ENCODE measurements at places on chromosomes 6 and 20. TPM values are rescaled to one million over a fixed set of nuclear protein-coding genes. Genes with fewer than 3 reads are reported as not detected.
A peak's percentile ranks its signal among the peaks of the same experiment; 100 is the strongest.

Gene MEA1
- total RNA-seq = 102 TPM

DNA sequence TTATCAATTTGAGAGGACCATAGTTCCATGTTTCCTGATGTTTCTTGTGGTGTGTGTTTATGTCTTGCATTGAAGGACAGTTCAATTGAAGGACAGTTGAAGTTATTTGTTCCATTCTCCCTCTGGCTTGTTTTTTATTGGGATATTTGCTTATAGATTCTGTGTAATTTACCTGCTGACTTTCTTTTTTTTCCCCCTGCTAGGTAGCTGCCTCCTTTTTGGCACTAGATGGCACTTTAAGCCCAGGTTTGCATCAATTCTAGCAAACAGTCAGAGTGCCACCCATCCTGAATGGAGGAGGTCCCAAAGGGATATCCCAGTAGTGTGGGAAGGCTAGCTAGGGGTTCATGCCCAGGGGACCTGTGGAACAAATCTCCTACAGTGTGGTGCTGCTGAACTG lies 78.1 kb downstream of the CFAP61 start:
- no peak overlapping the region for H3K27ac ChIP-seq
- no peaks in the 10 kb centered on the region for H3K27me3 ChIP-seq
- H3K4me1 ChIP-seq = no peaks in the 10 kb centered on the region

Gene HLA-DRB1
- 6.7 TPM for total RNA-seq

DNA sequence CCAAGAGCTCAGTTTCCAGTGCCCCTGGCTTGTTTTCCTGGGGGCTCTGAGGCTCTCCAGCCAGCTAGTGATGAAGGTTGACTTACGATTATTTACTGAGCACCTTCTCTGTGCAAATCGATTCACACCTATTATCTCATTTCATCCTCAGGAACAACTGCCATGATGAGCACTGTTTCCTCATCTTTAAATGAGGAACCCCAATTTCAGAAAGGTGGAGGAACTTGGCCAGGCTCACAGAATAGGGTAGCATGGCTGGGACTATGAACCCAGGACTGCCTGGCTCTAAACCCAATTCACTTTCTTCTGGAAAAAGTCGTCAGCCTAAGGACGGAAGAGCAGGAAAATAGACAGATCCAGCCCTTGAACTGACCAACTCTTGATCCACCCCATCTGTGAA lies 3.5 kb upstream of the BPI start:
- no peaks in the 10 kb centered on the region for H3K36me3 ChIP-seq
- DNase-seq = no peak
- H3K27ac ChIP-seq = no peak overlapping the region
- no peaks in the 10 kb centered on the region for H3K27me3 ChIP-seq
- peaks cover 6% of the 10 kb centered on the region for H3K4me1 ChIP-seq

Gene DCDC2
- total RNA-seq = 0.15 TPM

DNA sequence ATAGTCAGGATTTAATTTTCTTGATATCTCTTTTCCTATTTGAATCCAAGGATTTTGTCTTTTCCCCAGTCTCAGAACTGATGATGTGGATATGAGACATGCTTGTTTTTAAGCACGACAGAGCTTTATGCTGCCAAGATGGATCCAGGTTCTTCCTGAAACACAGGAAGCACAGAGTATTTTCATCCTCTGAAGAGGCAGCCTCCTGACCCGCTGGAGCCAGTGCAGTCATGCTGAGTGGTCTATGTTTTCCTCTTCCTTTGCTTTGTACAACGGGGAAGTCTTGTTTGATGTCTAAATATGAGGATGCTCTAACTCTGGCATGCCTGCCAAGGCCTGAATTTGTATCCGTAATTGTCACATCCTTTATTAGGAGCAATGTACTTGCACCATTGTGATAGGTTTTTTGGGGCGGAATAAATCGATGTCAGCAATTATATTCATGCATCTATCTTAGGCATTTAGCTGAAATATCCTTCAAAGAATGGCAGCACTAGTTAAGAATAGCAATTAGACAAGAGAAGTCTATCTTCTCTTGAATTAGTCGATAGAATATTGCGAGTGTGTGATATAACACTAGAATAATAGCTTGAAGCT lies 407.1 kb upstream of the JAG1 start:
- H3K27ac ChIP-seq = no peak overlapping the region
- H3K27me3 ChIP-seq = no peaks in the 10 kb centered on the region
- H3K4me1 ChIP-seq = no peaks in the 10 kb centered on the region
- H3K4me3 ChIP-seq = no peak overlapping the region
- no peaks in the 10 kb centered on the region for H3K36me3 ChIP-seq
- no peak for DNase-seq

Gene IL20RA
- 1.7 TPM for total RNA-seq

GRCh38 chr6:90338409-90338808 lies 41.8 kb upstream of the BACH2 start:
- no peak overlapping the region for H3K27ac ChIP-seq
- DNase-seq = no peak
- H3K36me3 ChIP-seq = no peaks in the 10 kb centered on the region
- H3K4me1 ChIP-seq = no peaks in the 10 kb centered on the region
- H3K4me3 ChIP-seq = no peak overlapping the region
- H3K27me3 ChIP-seq = no peaks in the 10 kb centered on the region

Gene COL9A1
- total RNA-seq = 14.4 TPM

DNA sequence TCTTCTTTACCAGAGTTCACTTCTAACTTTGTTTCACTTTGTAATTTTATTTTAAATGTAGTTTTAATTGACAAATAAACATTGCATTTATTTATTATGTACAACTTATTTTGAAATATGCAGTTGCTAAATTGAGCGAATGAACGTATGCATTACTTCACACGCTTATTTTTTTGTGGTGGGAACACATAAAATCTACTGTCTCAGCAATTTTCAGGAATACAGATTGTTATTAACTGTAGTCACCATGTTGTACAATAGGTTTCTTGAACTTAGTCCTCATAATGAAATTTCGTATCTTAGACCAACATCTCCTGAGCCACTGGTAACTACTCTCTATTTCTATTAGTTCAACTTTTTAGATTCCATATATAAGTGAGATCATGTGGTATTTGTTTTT lies 46.9 kb downstream of the NKAIN2 start:
- H3K27ac ChIP-seq = no peak overlapping the region
- no peaks in the 10 kb centered on the region for H3K27me3 ChIP-seq
- no peaks in the 10 kb centered on the region for H3K4me1 ChIP-seq
- no peaks in the 10 kb centered on the region for H3K36me3 ChIP-seq

- H3K36me3 ChIP-seq = no peaks in the 10 kb centered on the region
- DNase-seq = no peak
- no peaks in the 10 kb centered on the region for H3K27me3 ChIP-seq
- H3K27ac ChIP-seq = no peak overlapping the region
- H3K4me1 ChIP-seq = peaks cover 10% of the 10 kb centered on the region
Measured at GRCh38 chr6:43748765-43749164, 21.2 kb upstream of the VEGFA start.

- H3K4me1 ChIP-seq = no peaks in the 10 kb centered on the region
- no peak overlapping the region for H3K4me3 ChIP-seq
- no peak overlapping the region for H3K27ac ChIP-seq
- no peaks in the 10 kb centered on the region for H3K27me3 ChIP-seq
- H3K36me3 ChIP-seq = no peaks in the 10 kb centered on the region
- no peak for DNase-seq
Measured at GRCh38 chr20:598133-598850, 11.8 kb downstream of the TCF15 start.

DNA sequence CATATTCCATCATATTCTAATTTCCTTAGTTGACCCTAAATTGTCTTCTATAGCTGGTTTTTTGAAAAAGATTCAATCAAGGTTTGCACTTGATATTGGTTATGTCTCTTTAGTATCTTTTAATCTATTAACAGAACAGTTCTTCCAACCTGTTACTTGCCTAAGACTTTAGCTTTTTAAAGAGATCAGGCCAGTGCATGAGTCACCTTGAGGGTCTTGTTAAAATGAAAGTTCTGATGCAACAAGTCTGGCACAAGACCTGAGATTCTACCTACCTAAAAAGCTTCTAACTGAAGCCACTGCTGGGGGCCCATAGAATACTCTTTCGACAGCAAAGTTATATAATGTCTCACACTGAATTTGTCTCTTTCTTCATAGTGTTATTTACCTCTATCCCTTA lies 3.2 kb downstream of the USP45 start:
- H3K4me3 ChIP-seq = no peak overlapping the region
- peaks cover 3% of the 10 kb centered on the region for H3K4me1 ChIP-seq
- H3K27me3 ChIP-seq = no peaks in the 10 kb centered on the region
- DNase-seq = no peak
- peaks cover 3% of the 10 kb centered on the region for H3K36me3 ChIP-seq

DNA sequence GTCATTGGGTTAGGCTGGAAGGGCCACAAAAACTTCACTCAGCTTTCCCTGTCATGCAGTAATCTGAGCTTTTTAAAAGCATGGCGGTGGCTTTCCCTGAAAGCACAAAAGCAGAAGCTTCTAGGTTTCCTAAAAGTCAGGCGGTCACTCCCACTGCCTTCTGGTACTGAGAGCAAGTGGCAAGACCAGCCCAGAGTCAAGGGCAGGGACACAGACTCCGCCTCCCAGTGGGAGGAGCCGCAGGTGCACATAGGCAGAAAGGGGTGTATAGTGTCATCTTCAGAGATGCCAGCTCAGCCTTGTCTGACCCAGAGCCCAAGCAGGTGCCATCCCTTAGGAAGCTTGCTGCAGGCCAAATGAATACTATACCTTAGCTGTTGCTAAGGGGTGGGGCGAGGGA lies 18.0 kb upstream of the PACSIN1 start:
- H3K4me1 ChIP-seq = no peaks in the 10 kb centered on the region
- H3K36me3 ChIP-seq = no peaks in the 10 kb centered on the region
- no peak overlapping the region for H3K4me3 ChIP-seq
- H3K27me3 ChIP-seq = no peaks in the 10 kb centered on the region
- no peak overlapping the region for H3K27ac ChIP-seq

DNA sequence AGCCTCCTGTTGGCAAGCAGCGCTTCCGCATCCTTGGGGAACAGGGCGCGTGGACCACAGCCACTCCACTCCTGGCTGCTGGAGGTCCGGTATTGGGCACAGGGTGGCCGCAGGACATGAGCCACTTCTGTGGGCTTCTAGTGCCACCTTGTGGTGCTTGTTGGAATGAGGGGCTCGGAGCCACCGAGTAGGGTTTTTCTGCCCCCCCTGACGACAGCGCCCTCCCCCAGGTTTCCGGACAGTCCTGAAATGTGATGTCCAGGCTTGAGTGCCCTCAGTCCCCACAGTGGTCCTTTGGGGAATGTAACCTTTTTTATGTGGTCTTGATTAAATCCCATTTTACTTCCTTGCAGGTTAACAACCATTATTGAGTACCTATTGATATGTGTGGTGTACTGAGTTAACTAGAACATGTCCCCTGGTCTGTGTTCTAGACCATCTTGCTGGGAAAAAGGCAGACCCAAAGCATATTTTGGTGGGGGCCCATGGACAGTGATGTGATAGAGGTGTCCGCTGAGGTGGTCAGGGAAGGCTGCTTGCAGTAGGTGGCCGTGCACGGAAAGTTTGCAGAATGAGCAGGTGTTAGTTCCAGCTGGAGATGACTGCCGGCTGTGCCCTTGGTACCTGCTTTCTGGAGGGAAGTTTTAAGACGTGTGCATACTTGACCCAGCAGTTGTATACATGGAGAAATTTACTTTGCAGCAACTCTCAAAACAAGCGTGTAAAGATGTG lies 70.0 kb downstream of the PTPN1 start:
- H3K27me3 ChIP-seq = no peaks in the 10 kb centered on the region
- H3K27ac ChIP-seq = no peak overlapping the region
- peak; percentile 91 for DNase-seq
- H3K4me1 ChIP-seq = no peaks in the 10 kb centered on the region

Gene OPRL1
- 0.52 TPM for total RNA-seq

GRCh38 chr6:127963495-127963894 lies 62.6 kb upstream of the THEMIS start:
- no peaks in the 10 kb centered on the region for H3K4me1 ChIP-seq
- no peak overlapping the region for H3K4me3 ChIP-seq
- DNase-seq = no peak
- no peaks in the 10 kb centered on the region for H3K36me3 ChIP-seq
- no peak overlapping the region for H3K27ac ChIP-seq

DNA sequence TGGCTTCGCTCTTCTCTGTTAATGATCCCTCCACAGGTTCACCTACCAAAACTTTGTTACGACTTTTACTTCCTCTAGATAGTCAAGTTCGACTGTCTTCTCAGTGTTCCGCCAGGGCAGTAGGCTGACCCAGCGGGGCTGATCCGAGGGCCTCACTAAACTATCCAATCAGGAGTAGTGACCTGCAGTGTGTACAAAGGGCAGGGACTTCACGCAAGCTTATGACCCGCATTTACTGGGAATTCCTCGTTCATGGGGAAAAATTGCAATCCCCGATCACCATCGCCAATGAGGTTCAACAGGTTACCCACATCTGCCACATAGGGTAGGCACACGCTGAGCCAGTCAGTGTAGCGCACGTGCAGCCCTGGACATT lies 771.4 kb upstream of the DEFB115 start:
- H3K27me3 ChIP-seq = no peaks in the 10 kb centered on the region
- H3K4me3 ChIP-seq = no peak overlapping the region
- H3K27ac ChIP-seq = no peak overlapping the region

Gene TP53TG5
- not detected for total RNA-seq

- H3K36me3 ChIP-seq = no peaks in the 10 kb centered on the region
- no peak overlapping the region for H3K27ac ChIP-seq
- H3K4me1 ChIP-seq = no peaks in the 10 kb centered on the region
- H3K4me3 ChIP-seq = no peak overlapping the region
- DNase-seq = no peak
Measured at GRCh38 chr20:45998761-45999160, 9.9 kb upstream of the MMP9 start.

Gene CD109
- total RNA-seq = 4.9 TPM

GRCh38 chr20:62569615-62570014 lies 72.7 kb upstream of the SLCO4A1 start:
- DNase-seq = no peak
- no peak overlapping the region for H3K4me3 ChIP-seq
- H3K27ac ChIP-seq = no peak overlapping the region
- H3K27me3 ChIP-seq = no peaks in the 10 kb centered on the region
- peaks cover 6% of the 10 kb centered on the region for H3K4me1 ChIP-seq

Gene DPPA5
- total RNA-seq = 1.5 TPM

GRCh38 chr20:3080939-3081388 lies 3.6 kb downstream of the AVP start:
- no peak overlapping the region for H3K27ac ChIP-seq
- DNase-seq = no peak
- H3K4me3 ChIP-seq = no peak overlapping the region
- no peaks in the 10 kb centered on the region for H3K4me1 ChIP-seq
- peaks cover 27% of the 10 kb centered on the region for H3K27me3 ChIP-seq
- no peaks in the 10 kb centered on the region for H3K36me3 ChIP-seq

DNA sequence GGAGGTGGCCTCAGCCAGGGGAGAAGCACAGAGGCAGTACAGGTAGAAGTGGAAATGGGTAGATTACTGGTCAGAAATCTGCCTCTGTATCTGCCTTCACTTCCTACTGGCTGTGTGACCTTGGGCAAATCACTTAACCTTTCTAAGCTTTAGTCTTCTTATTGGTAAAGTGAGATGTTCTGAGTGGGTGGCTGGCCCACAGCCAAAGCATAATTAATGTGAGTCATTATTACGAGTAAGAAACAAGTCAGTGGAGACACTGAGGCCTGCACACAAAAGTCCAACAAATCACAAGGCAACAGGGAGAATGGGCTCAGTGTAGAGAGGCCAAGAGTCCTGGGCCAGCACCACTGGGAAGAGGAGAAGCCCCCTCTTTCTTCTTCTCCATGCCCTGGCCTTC lies 39.1 kb downstream of the NRN1 start:
- no peak for DNase-seq
- H3K27ac ChIP-seq = no peak overlapping the region
- no peaks in the 10 kb centered on the region for H3K36me3 ChIP-seq
- no peak overlapping the region for H3K4me3 ChIP-seq
- H3K4me1 ChIP-seq = 0 out of 2 replicates have a peak, but pooled peaks cover 2% of the 10 kb centered on the region
